ENCODE measurements at places on chromosomes 13 and 19.

- no peak for DNase-seq
Measured at GRCh38 chr13:99178636-99179035, 22.0 kb upstream of the UBAC2 start.

- no peak for DNase-seq
Measured at GRCh38 chr13:94878602-94879165, 166.3 kb upstream of the SOX21 start.

DNA sequence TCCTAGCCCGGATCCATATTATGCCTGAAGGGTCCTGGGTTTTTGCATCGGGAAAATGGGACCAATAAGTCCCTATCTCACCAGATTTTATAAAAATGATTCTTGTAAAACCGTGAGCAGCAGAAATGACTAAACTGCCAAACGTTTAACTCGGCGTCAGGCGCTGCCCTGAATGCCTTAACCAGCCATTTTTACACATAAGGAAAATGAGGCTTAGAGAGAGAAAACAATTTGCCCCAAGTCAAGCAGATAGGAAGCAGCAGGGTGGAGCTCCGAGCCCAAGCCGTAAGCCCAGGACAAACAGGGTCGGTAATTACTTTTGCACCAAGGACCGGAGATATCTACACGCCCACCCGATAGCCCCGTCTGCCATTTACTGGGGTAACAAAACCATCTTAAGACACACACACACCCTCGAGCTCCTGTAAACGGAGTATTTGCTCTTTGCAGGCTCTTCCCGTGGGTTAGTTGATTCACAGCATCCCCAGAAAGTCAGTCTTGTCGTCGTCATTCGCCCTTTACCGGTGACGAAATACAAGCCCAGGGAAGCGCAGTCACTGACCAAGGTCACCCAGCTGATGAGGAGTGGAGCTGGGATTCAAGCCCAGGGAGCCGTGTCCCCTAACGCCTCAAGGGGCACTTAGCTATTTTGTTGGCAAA is 16.0 kb upstream of the MRI1 start:
- DNase-seq: no peak

DNA sequence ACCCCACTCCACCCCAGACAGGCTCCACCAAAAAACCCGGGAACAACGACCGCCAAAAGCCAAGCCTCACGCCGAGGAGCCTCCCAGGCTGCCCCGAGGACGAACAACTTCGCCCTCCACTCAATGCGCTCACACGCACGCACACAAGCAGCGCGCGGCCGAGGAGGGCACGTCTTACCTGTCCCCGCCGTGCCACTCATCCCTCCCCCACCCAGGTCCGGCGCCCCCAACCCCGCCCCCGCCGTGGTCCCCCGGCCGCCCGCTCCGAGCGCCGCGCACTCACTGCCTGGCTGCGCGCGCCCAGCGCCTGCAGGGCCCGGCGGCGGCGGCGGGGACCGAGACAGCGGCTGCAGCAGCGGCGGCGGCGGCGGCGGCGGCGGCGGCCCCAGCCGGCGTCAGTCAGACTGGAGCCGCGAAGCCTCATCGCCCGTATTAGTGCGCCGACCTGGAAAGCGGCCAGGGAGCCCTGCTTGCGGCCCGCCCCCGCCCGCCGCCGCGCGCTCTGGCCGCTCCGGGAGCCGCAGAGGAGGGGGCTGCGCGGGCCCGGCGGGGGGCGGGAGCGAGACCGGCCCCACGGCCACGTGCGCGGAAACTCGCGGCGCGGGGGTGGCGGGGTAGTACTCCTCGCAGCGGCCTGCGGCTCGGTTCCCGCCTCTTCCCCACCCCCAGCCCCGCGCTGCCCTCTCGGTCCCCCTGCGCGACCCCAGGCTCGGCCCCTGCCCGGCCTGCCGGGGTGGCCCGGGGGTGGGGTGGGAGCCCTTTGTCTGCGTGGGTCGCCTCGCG is at the start of gene SMAD9:
Gene SMAD9, minus strand, starts transcription at position 406 of the 783 bp plus-strand sequence. CDS start 40,549 bp downstream, outside the sequence.
- no peak for DNase-seq

GRCh38 chr13:99981735-99982035 is at the start of gene ZIC2:
ZIC2 (plus strand) TSS chr13:99981784; CDS start chr13:99982065, 281 bp downstream.
- DNase-seq: no peak

GRCh38 chr19:52391135-52391534 is 6.5 kb upstream of the ZNF528 start:
- no peak for DNase-seq

DNA sequence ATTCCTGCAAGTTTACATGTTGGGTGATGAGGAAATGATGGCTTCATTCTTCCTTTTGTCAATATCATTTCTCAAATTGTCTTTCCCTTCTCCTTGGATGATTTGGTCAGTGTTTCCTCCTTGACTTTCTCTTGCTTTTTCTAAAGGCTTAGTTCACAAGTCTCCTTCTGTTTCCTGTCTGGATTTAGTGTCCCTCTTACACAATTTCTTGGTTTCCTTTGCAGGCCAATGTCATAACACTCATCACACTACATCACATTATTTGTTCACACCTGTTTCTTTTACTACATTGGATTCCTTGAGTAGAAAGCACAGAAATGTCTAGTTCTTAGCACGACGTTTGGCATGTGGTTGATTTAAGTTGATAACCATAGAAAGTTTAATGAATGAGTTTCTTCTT is 490.7 kb downstream of the TDRD3 start:
- no peak for DNase-seq

- no peak for DNase-seq
Measured at GRCh38 chr13:38538422-38538821, 148.5 kb upstream of the FREM2 start.

GRCh38 chr13:26026211-26026610 is 25.6 kb downstream of the SHISA2 start:
- DNase-seq: no peak

DNA sequence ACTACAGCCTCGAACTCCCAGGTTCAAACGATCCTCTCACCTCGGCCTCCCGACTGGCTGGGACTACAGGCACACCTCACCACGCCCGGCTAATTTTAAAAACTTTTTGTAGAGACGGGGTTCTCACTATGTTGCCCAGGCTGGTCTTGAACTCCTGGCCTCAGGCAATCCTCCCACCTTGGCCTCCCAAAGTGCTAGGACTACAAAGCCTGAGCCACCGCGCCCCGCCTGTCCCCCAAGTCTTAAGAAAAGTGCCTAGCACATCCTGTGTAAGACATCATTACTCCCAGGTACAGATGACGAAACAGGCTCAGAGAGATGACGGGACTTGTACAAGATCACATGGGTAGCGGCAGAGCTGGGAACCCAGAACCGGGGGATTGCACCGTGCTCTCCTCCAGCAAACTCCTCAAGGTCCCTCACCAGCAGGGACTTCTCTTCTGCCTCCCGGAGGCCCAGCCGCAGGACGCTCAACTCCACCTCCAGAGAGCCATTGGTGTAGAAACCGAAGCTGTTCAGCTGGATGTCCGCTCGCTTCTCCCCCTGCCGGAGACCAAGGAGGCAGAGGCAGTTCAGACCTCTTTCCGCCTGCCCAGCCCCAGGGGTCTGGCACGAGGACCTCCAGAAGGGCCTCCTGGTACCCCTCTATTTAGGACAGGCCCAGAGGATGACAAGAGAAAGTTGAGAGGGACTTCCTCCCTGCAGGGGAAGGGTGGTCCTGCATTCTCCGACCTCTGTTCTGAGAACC is 1.0 kb downstream of the GPR108 start:
- no peak for DNase-seq

Data from cortex of kidney (tissue), 1 donor.